Fibroblast of the aortic adventitia (primary cell): ENCODE measurements at places on chromosomes 3 and 15. TPM values are rescaled to one million over a fixed set of nuclear protein-coding genes. Genes with fewer than 3 reads are reported as not detected.

The EEF1AKMT4 gene
- 1.6 and 2.5 TPM in 2 replicates for total RNA-seq

The ANKUB1 gene
- not detected in 2 replicates for total RNA-seq

The PPP1R14D gene
- total RNA-seq: not detected in 2 replicates

The IL17RC gene
- total RNA-seq: 47.9 and 52.2 TPM in 2 replicates

The CASR gene
- not detected in 2 replicates for total RNA-seq

The UBA7 gene
- 22.8 and 69.4 TPM in 2 replicates for total RNA-seq

The TP63 gene
- total RNA-seq: 0.18 TPM in 1 of 2 replicates, not detected in the other

The UPK1B gene
- 0.09 TPM in 1 of 2 replicates, not detected in the other for total RNA-seq

The RHOV gene
- total RNA-seq: 0.82 TPM in 1 of 2 replicates, not detected in the other

The NR1I2 gene
- 0.27 TPM in 1 of 2 replicates, not detected in the other for total RNA-seq

The TWF2 gene
- total RNA-seq: 97.5 and 109 TPM in 2 replicates

The A4GNT gene
- total RNA-seq: not detected in 2 replicates
